ENCODE measurements at places on chromosomes 13 and 19.
A peak's percentile ranks its signal among the peaks of the same experiment; 100 is the strongest.

DNA sequence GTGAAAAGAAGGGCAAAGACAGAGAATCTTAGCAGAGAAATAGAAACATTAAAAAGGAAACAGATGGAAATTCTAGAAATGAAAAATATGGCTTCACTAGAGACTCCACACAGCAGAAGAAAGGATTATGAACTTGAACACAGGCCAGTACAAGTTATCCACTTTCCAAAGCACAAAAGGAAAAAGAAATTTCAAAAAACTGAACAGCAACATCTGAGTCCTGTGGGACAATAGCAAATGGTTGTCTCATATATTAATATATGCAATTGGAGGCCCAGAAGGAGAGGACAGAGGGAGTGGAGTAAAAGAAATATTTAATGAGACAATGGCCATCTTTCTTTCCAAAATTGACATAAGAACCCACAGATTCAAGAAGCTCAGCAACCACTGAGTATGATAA is 141.7 kb upstream of the GJB6 start:
- no peak for DNase-seq

DNA sequence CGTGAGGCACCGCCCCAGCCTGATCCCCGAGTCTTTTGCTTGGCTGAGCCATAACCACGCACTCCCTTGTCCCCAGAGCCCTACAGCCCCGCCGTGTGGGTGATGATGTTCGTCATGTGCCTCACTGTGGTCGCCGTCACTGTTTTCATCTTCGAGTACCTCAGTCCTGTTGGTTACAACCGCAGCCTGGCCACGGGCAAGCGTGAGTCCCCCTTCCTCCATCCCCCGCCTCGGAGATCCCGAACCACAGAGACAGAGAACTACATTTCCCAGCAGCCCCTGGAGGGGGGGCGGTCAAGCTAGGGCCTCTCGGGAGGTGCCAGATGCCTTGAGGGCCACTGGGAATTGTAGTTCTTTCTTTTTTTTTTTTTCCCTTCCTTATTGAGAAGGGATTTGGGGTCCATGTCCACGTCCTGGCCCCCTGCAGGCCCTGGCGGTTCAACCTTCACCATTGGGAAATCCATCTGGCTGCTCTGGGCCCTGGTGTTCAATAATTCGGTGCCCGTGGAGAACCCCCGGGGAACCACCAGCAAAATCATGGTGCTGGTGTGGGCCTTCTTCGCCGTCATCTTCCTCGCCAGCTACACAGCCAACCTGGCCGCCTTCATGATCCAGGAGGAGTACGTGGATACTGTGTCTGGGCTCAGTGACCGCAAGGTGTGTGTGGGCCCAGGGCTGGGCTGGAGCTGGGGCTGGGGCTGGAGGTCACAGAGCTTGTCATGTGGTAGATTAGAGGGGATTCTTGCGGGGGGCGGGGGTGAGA is 25.9 kb downstream of the GRIN2D start:
- DNase-seq: peak; percentile 63

GRCh38 chr19:15340086-15340485 is 7.7 kb upstream of the BRD4 start:
- DNase-seq: no peak

- DNase-seq: no peak
Measured at GRCh38 chr13:101098873-101099272, 317.4 kb downstream of the NALCN start.

DNA sequence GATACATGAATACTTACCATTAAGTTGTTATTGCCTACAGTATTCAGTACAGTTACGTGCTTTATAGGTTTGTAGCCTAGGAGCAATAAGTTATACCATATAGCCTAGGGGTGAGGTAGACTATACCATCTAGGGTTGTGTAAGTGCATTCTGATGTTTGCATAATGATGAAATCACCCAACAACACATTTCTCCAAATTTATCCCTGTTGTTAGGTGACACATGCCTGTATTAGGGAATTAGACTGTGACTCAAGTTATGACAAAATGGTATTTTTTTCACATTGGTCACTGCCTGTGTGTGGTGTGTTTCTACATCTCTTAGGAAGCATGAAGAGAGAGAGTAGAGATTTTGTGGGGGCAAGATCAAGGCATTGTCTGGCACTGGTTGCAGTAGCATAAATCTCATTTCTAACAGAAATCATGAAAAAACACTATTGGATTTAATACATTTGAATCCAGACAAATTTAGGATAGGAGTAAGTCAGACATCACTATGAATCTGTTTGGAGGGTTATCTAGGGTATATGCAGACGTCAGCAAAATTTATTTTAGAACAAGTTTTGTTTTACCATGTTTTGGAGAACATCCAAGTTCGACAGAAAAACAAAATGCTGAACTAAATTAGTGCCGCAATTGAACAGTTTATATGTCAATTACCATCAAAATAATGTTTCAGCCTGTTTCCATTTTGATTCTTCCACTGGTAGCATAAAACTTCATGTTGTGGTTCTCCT is 332.1 kb downstream of the LMO7 start:
- DNase-seq: no peak

DNA sequence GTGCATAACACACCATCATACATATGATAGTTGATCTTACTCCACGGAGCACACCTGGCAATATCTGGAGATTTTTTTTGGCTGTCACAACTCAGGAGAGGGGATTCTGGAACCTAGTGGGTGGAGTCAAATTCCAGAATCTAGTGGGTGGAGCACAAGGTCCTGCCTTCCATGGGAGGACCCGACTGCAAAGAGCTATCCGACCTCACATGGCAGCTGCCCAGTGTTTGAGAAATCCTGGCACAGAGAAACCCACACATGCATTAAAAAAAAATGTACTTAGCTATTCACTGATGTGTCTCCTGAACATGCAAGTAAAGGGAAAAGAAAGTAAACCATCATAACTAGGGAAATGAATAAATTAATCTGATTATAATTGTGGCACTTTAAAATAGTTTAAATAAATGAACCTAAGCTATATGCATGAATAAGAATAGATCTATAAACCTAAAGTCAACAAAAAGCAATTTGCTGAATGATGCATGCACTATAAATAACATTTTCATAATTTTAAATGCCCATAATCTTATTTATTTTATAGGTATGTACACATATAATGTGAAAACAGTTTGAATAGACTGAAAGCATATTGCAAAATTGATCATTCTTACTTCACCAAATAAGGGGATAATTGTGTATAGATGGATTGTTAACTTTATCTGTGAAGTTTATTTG is 300.3 kb downstream of the MYO16 start:
- no peak for DNase-seq

DNA sequence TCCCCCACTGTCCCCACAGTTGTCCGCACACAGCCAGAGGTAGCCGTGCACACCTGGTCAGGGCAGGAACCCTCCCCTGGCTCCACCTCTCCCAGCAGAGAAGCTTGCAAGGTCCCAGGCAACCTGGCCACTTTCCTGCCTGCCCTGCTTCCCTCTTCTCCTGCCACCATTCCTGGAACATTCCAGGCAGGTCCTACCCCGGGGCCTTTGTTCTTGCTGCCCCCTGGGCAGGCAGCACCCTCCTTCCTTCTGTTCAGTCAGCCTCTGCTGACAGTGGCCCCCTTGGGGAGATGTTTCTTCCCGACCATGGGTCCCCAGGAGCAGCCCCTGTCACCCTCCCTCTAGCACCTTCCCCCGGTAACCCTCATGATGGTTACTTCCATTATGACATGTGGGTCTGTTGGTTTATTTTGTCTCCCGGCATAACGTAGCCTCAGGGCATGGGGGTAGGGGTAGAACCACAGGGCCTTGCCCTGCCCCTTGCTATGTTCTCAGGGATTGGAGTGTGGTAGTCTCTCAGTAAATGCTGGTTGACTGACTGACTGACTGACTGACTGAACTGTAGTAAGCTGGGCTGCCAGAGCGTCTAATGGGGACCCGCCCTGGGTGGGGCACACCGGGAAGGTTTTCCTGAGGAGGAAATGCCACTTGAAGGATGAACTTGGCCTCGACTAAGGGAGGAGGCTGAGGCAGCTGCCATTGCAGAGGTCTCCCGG is 10.8 kb downstream of the PAK4 start:
- no peak for DNase-seq

GRCh38 chr19:30168760-30169159 is 203.4 kb upstream of the ZNF536 start:
- no peak for DNase-seq

DNA sequence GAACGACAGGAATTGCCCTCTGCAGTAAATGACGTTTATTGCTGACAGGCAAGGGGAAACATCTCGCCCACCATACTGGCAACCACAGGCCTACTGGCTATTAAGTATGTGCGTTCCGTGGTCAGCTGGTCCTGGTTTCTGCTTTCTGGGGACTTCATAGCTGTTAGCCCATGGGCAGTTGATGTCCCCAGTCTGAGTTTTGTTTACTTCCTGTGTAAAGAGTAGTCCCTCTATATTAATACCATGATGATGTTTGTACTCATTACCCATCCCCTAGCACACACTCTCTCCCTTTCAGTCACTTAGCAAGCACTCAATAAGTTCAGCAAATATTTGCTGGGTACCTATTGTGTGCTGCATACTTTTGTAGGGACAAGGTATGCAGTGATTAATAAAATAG is 6.5 kb upstream of the MIA start:
- DNase-seq: no peak

DNA sequence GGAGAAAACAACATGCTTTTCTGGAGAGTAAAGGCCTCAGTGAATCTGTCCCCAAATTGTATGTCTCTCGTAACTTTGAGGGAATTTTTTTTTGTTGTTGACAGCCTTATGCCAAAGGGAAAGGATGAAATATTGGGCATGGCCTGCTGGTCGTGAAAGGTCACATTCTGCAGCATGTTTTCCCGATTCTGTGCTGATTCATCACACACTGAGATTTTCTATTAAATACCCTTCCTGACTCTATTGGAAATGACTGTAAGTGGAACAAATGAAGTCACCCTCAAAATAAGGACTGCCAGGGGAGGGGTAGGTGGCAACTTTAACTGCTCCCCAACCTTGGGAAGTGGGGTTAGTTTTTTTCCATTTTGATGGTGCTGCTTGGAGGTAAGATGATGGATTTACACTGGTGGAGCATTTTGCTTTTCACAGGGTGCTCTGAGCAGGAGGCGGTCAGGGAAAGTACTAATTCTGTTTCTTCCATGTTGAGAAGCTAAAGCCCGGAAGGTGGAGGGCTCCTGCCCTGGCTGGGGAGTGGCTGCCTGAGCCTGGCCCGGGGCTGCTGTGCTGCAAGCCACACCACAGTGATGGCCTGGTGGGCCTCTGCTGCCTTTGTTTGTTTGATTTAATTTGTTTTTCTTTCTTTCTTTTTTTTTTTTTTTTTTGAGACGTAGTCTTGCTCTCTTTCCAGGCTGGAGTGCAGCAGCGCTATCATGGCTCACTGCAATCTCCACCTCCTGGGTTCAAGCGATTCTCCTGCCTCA is 116.8 kb upstream of the SPATA13 start:
- DNase-seq: no peak

DNA sequence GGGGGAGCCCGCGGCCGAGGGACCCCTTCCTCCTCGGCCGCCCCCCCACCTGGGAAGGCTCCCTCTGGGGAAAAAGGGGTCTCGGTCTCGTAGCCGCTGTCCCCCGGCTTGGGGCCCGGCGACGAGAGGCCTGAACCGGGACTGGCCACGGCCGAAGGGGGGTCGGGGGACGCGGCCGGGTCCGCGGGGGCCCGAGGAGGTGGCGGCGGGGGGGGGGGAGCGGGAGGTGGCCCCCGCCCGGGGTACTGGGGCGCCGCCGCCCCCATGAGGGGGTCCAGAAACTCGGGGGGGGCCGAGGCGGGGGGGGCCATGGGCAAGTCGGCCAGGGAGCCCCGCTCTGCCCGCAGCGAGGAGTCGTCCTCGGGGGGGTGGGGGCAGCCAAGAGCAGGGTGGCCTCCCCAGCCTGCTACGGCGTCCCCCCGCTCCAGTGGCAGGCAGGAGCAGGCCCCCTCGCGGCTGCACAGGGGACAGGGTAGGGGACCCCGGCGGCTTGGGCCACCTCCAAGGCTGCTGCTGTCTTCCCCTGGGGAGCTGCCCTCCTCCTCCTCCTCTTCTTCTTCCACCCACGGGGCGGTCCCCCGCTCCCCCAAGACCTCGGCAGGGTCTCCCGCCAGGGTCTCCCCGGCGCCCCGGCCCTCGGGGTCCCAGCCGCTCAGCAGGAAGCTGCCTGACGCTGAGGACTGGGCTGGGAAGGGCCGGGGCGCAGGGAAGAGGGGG is 12.9 kb downstream of the LMTK3 start:
- DNase-seq: no peak

GRCh38 chr13:46374710-46375109 is 12.3 kb downstream of the RUBCNL start:
- DNase-seq: peak; percentile 53

GRCh38 chr13:110183910-110184309 is 123.0 kb downstream of the COL4A1 start:
- no peak for DNase-seq

GRCh38 chr13:101390461-101390860 is 25.8 kb downstream of the NALCN start:
- no peak for DNase-seq

- no peak for DNase-seq
Measured at GRCh38 chr13:97753942-97754670, 199.4 kb upstream of the IPO5 start.

GRCh38 chr19:46967578-46968032 is 52.0 kb upstream of the NPAS1 start:
- no peak for DNase-seq

DNA sequence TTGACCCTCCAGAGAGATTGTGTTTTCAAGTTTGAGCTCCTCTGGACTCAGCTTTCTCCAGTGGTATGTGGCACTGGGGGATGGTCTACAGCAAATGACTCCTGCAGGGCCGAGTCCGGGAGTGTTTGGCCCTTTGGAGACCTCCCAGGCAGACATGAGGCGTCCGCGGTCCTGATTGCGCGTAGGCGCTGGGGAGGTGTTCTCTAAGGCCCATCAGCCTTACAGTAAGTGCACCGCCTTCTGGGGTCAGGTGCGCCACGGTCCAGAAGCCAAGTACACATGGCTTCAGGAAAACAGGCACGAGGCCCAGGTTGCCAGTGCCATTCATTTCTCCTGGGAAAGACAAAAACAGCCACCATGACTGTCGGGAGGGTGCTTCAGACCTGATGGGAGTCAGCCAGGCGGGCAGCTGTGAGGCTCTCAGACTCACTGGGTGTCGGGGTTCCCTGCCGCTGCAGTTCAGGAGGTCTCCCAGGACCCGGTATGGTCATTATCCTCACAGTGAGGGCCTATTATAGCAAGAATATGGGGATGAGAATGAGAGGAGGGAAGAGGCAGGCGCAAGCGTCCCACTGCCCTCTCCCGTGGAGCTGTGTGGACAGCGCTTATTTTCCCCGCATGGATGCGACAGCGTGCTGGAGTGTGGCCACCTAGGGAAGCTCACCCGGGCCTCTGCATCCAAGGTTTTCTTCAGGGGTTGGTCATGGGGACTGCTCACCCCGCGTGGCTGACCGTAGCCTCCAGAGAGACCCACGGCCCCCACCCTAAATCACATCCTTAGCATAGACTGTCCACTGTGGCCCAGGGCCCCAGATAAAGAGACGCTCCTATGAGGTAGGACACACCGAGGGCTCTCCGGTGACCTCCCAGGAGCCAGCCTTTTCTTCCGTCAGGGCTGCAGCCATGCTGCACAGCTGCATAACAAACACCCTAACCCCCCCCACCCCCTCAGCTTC is 21.8 kb downstream of the CCDC8 start:
- no peak for DNase-seq

GRCh38 chr13:103371271-103371670 is 305.1 kb upstream of the SLC10A2 start:
- no peak for DNase-seq

- DNase-seq: no peak
Measured at GRCh38 chr19:18839465-18840287, 7.9 kb downstream of the UPF1 start.

- DNase-seq: no peak
Measured at GRCh38 chr13:27038323-27038722, 133.3 kb downstream of the USP12 start.

- DNase-seq: no peak
Measured at GRCh38 chr13:63249411-63250187, 1834.0 kb upstream of the PCDH20 start.

All from bone marrow (tissue), 2 donors.